ENCODE measurements at places on chromosomes 4 and X. TPM values are rescaled to one million over a fixed set of nuclear protein-coding genes. Genes with fewer than 3 reads are reported as not detected.

DNA sequence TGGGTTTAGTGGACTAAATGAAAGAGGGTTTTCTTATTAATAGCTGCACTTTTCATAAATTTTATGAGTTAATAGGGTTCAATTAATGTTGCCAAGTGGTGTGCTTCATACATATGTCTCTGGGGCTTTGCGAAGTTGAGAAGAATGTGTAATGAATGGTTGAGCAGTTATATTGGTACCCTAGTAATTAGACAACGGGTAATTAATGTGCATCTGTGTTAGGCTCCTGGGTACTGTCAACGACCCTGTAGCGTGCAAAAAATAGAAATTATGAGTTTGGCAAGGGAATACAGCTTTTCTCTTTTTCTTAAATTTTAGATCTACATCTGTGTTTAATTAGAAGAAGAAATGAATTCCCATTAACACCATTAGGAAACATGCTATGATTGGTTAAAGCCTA is 1027.7 kb downstream of the ARAP2 start:
- DNase-seq, result no peak

DNA sequence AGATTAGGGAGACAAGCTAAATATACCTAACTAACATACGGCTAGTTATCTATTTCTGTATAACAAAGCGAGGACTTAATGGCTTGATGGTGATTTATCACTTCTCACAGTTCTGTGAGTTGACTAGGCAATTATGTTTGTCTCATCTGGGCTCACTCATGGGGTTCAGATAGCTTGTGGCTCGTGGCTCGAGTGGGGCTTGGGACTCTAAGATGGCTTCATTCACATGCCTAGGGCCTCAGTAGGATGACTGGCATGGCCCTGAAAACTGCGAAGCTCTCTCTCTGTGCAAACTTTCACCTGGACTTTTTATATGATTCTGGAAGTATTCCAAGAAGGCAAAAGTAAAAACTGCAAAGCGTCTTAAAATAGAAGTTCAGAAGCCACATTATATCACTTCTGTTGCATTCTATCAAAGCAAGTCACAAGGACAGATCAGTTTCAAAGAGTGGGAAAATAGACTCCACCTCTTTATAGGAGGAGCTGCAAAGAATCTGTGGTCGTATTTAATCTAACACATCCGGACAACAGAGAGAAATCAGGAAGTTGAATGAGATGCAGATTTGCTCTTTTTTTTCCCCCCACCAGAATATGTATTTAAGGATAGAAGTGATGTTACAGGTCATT is 491.2 kb downstream of the INPP4B start:
- DNase-seq, result no peak

Gene PABPC5
- total RNA-seq, result not detected

Gene MSANTD1
- total RNA-seq, result 0.48 TPM

Measured in activated naive CD4-positive, alpha-beta T cell treated with anti-CD3 and anti-CD28 coated beads, Interleukin-2, amount 50 U/mL, for 72 hours (primary cell).